ENCODE measurements at places on chromosomes 5 and 9.

- no peak for DNase-seq
Observed at GRCh38 chr5:171272996-171273970, 35.8 kb upstream of the TLX3 start.

DNA sequence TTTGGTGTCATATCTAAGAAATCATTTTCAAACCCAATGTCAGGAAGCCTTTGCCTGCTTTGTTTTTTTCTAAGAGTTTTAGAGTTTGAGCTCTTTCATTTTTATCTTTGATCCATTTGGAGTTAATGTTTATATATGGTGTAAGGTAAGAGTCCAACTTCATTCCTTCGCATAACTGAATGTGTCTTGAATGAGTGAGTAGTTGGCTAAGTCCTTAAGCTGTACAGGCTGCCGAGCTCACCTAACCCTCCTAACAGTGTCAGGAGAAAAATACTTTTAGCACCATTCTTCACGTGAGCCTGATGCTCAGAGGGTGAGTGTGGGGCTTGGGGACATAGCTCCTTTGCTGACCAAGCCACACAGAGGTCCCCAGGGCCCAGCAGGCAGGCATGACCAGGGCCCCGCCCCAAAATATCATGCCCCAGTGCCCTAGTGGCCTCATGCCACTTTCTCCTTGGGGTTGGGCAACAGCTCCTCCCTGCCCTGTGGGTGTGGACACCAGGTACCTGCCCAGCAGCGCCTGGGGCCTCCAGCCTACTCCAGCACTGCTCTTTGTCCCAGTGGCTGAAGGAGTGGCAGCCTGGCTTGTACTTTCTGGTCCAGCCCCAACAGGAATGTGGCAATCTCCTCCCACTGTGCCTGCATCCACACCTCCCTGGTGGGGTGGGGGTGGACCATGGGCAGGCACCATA is 17.2 kb downstream of the PPARGC1B start:
- no peak for DNase-seq

DNA sequence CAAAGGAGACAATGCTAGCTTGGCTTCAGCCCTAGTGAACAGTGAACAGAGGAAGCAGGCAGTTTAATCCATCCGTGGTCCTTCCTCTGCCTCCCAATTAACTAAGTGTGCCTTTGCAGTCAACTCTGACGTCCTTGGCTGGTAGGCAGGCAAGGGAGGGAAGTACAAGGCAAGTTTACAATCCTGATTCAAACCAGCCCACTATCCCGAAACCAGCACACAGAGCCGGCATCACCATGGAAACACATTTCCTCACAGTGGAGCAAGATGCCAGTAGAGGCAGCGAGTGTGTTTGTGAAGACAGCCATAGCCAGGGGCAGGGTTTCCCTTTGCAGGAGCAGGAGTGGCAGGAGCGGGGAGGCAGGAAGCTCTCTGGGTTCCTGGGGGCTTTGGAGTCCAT is 73.9 kb downstream of the GOLPH3 start:
- DNase-seq, result no peak

DNA sequence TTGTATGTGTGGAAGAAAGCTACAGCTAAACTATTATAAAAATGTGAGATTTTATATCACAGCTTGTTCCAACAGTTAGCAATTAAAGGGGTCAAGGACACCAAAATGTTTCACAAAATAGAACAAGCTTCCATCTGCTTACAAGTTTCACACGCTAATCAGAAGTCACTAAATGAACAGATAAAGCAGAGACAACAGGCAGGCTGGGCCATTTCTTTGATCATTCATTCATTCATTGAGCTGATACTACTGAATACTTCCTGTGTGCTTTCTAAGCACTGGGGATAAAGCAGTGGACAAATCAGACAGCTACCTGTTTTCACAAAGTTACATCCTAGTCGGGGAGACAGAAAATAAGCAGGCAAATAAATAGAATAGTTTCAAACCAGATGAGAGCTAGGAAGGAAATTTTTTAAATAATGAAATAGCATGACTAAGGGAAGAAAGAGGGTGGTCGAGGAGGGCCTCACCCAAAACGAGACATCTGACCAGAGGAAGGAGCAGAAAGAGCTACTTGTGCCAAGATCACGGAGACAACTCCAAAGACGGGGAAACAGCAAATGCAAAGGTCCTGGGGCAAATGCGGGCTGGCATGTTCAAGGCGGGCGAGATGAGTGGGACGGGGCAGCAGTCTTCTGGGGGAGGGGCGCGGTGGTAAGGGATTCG is 1.2 kb downstream of the MAPK9 start:
- DNase-seq, result no peak

DNA sequence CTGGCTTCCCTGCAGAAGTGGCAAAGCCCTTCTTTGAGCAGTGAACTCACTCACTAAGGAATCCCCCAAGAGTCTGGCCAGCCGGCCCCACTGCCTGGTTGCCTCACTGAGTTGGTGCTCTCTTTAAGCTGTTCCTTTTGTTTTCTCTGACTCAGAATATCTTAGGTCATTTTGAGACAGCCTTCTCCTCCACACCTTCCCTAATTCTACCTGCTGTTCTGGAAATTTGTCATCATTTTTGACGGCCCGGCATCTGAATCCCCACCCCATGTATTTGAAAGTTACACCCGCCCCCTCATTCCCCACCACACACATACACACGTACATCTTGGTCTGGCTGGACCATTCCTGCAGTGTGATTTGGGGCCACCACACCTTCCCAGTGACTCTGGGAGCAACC is 41.8 kb downstream of the FGF1 start:
- DNase-seq, result no peak

DNA sequence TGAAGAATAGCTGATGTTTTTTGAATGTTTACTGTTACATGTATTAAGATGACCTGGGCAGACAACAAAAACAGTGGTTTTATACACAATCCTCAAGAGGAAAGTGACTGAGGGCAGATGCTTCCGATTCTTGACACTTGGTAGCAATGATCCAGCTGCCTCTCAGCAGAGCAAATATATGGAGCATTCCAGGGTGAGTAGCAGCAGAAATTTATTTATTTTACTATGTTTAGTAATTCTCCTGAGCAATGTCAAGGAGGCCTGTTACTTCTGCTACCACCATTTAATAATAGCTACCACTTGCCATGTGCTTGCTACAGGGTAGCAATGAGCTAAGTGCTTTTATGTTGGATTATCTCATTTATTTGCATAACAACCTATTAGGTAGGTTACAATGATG is 69.1 kb upstream of the NR3C1 start:
- no peak for DNase-seq

DNA sequence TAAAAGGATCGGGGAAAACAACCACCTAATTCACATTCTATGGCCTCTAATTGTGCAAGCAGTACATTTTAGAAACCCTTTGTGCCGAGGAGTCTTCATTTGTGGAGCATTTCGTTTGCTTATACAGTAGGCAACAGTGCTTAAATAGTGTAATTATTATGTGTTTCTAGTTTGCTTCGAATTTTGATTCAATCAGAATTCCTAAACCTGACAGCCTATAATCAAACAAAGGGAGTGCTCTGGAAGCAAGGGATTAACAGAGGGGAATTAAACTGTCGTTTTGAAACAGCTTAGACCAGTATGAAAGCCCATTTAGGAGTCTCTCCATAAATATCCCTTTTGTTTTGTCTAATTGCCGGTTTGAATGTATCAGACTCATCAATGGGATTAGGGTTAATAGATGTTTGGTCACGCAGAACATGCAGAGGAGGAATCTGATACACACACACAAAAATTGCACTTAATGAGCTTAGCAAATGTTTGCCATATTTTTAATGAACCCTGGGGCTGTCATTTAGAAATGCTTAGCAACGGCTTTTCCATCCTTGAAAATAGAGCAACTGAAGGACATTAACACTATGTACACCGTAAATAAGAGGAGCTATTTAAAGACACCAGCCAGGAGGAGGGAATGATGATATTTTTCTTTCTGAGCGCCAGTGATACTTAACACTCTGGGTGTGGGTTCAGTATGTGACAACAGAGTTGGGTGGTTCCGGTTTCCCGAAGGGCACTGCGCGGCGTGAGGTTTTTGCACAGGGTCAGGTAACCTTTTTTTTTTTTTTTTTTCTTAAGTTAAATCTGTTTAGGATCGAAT is 404.7 kb downstream of the TLE4 start:
- DNase-seq, result no peak

GRCh38 chr5:32559411-32559810 is 25.9 kb upstream of the SUB1 start:
- DNase-seq, result no peak

GRCh38 chr5:110879675-110880074 is 140.9 kb downstream of the SLC25A46 start:
- DNase-seq, result no peak

DNA sequence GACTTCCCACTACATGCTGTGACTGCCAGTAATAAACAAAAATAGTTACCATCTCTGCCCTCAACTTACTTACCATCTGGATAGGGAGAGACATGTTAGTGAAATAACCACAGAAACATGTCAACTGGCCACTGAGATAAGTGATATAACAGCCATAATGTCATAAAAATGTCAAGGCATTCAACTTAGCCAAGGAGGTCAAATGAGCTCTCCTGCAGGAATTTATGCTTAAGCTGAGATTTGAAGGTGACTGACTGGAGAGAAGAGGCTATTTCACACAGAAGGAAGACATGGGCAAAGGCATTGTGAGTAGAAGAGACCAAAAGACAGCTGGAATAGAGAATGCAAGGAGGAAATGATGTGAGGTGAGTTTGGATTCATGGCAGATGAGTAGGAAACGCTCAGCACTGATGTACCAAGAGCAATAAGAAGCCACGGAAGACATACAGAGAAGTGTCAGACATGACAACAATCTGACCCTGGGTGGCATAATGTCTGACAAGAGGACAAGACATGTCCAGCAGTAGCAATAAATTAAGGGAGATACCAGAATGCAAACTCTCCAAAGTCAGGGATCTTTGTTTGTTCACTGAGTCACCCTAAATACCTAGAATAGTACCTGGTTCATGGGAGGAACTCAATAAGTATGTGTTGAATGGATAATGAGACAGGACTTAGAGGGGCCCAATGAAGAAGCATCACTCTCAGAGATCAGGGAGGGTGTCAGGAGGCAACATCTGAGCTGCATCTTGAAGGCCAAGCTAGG is 318.8 kb downstream of the ACTL7B start:
- DNase-seq, result no peak

DNA sequence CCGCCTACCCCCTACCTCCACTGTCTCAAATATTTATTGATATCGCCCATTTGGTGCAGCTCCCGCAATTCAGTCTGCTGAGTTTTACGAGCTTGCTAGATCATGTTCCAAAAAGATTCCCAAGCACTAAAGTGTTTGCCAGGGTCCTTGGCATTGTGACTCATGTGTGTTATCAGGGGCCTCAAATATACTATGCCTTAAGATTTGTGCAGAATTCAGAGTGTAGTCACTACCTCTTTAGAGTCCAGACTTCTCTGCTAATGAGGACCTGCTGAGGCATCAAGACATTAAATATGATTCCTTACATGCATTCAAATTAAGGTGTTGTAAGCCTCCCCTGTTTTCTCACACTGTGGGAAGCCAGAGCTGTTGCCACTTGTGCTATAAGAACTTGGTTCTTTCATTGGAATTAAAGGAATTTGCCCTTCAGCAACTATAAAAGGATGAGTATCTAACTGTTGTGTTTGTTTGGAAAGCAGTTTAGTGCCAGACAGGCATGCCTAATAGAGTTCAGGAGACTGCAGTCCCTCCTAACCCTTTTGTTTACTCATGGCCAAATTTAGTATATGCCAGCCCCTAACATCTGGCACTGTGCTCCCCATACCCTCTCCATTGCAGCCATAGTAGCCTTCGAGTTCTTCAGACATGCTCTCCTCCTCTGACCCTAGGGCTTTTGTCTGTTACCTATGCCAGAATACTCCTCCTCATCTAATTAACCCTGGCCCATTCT is 316.4 kb downstream of the NR3C1 start:
- DNase-seq, result no peak

DNA sequence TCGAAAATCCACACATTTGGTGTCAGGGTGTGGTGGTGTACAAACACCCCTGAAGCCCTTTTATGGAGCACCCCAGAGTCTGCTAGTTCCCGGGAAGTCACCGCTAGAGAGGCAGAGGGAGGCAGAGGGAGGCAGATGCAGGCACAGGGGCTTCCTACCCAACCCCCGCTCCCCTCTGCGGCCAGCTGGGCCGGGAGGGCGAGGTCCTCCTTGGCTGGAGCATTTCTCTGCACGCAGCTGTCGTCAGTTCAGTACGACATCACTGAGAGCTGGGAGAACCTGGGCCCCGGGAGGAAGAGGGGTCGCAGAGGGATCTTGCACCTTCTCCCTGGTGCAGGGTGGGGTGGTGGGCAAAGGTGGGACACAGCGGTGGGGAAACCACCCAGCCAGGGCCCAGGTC is 15.8 kb upstream of the UBAC1 start:
- no peak for DNase-seq

DNA sequence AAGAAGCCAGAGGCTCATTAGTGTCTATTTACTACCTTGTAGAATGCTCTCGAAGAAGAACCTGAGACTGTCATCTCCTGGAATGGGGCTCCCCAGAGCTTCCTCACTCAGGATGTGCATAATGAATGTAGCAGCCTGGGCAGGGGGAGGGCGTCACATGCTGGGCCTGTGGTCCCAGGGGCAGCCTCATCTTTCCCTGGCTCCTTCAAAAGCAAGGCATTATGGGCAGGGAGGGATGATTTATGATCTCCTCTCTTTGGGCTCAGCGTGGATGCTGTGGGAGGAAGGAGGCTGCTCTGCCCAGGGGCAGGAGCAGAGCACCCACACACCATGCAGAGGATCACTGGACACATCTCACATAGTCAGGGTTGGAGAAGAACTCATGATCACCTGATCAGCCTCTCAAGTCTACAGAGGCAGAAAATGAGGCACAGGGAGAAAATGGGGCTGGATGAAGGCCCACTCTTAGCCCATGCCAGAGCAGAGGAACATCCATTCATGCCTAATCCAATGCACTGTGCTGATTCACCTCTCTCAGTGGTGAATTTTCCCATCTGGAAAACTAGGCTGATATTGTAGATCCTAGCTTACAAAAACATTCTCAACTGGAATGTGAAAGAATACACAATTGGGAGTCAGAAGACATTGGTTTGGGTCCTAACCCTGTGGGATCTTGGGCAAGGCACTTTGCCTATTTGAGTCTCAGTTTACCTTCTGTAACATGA is 173.7 kb downstream of the CARTPT start:
- no peak for DNase-seq

DNA sequence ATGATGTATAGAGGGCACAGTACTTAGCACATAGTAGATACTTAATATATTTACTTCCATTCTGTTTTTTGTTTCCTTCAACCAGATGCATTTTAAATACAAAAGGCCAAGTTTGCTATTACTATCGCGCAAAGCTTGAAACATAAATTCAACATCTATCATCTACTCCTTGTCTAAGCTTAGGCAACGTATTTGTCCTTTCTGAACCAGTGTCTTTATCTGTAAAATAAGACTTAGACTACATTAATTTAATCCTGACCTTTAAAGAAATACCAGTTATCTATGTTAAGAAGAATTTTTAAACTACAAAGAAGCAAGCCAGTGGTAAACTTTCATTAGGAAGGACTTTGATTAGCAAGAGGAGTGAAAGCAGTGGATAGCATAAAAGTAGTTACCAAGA is 173.0 kb downstream of the WDR70 start:
- no peak for DNase-seq

DNA sequence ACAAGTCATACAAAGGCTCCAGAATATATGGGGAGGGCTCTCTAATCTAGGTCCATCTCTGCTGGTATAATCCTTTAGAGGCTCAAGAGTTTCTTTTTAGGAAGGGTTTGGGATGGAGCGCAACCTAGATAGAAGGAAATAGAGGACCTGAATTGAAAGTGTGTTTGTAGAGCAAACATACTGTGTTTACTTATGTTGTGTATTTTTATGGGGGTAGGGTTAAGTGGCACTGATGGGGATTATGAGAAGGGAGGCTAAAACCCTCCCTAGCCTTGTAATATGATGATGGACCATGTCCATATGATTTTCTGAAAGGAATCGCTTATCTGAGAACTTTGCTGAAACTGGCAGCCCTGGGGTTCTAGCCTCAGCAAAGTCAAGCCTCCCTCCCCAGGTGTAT is 4.4 kb upstream of the ELL2 start:
- no peak for DNase-seq

Measured in stimulated activated effector memory CD8-positive, alpha-beta T cell treated with anti-CD3 and anti-CD28 coated beads, Interleukin-12 subunit alpha, Interleukin-12 subunit beta, amount 100 ng/mL, for 72 hours (primary cell).